ENCODE measurements at places on chromosomes 13 and 19.

DNA sequence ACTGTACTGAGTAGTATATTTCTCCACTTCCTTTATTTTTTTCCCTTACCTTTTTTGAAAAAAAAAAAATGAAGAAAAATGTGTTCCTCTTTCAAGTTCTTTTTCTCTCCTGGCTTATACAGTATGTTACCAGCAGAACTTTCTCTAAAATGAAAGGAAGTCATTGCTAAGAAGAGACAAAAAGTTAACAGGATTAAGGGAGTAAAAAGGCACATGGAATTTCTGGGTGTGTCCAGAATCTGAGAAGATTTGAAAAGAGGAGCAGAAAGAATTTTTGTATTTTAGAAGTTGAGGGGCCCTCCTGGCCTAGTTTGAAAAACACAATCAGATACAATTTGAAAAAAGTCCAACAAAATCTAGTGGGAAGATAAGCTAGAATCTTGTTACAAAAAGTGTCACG, 21.0 kb upstream of the TRIM13 start:
- DNase-seq = no peak

- DNase-seq = no peak
Measured at GRCh38 chr13:30194906-30195305, 112.4 kb downstream of the KATNAL1 start.

DNA sequence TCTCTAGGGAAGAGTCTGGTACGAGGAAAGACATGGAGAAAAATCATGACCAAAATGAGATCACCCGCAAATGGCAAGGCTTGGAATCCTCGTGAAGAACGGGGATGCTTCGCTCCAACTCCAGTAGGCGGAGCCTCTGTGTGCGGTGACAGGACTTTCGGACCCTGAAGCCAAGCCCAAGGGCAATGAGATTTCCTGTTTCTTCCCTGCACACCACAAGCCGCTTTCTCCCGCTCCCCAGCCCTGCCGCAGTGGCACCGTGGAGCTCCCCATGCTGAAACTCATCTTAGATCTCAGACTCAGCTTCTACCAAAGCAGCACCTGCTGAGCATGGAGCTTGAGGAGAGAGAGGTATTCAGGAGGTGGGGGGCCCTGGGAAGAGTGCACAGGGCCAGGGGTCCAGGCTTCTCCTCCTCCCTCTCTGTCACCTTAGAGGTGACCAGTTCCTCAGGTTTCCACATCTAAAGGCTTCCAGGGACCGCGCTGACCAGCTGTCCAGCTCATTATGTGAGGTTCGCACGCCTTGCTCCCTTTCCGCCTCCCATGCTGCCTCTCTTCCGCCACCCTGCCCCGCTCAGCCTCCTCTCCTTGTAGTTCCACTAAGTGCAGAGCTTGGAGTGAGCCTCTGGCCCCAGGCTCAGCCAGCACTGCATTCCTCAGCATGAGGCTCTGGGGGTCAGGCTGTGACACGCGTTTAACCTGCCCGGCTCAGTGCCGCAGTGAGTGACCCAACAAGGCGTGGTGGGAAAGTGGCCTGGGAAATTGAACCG, 153.8 kb upstream of the SOX1 start:
- DNase-seq = no peak

- DNase-seq = peak; percentile 82
Measured at GRCh38 chr19:51980116-51980736, 6.4 kb downstream of the ZNF350 start.

- no peak for DNase-seq
Measured at GRCh38 chr19:11046605-11047354, 42.5 kb upstream of the LDLR start.

GRCh38 chr13:46113596-46113995, 8.8 kb upstream of the CPB2 start:
- DNase-seq = peak; percentile 47

GRCh38 chr19:42386974-42387707, 3.0 kb downstream of the CNFN start:
- peak; percentile 36 for DNase-seq

DNA sequence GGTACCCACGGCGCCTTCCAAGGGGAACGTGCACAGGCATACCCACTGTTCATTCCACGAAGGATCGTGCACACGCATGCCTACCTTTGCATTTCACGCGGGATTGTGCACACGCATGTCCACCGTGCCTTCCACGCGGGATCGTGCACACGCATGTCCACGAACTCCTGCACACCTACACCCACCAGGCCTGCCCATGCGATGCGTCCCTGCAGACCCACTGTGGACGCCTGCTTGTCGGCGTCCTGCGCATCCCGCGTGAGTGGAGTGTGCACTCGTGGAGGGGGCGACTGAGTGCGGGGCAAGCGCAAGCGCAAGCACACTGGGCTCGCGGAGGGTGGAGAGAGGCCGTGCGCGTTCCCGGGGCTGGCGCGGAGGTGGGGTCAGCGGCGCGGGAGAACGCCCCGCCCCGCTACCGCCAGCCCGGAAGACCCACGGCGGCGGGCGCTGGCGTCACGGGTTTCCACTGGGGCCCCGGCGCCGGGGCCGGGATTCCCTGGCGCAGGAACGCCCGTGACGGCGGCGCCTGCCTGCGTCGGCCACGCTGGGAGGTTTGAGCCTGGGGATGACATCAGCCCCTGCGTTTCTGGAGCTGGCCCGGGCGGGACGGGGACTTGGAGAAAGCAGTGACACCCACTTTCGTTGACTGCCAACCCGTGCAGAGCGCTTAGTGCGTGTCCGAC, 18.7 kb downstream of the GADD45B start:
- DNase-seq = peak; percentile 84

DNA sequence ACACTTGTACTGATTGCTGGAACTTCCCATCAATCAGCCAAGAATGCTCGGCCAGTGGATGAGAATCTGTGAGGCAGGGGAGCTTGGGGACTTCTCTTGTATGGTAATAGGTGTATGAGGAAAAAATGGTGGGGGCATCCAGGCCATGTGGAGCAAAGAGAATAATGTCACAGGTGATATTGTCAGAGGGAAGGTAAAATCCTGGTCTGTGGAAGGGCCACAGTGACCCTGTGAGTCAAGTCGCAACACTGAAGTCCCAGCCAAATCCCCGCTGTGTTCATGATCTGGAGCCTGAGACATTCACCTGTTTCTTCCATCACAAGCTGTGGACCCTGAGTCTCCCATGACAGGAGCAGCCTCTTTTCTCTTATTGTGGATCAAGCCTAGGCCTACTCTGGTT, 8.1 kb downstream of the PSG7 start:
- no peak for DNase-seq

DNA sequence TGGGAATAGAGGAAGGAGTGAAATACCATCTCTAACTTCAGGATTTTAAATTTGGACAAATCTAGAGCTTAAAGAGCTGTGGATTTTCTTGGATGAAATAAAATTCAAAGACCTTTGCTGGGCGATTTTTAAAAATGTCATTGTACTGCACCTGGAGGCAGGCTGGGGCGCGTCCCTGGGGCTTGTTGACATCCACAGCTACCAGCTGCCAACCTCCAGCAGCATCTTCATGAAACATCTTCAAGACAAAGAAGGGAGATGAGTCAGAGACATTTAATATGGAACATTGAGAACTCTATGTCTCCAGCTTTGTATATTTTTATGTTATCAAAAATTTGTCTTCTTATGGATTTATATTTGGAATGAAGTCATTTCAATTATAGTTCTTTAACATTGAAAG, 132.5 kb downstream of the NALCN start:
- DNase-seq = no peak

GRCh38 chr13:46855664-46856063, 41.2 kb downstream of the HTR2A start:
- DNase-seq = no peak

DNA sequence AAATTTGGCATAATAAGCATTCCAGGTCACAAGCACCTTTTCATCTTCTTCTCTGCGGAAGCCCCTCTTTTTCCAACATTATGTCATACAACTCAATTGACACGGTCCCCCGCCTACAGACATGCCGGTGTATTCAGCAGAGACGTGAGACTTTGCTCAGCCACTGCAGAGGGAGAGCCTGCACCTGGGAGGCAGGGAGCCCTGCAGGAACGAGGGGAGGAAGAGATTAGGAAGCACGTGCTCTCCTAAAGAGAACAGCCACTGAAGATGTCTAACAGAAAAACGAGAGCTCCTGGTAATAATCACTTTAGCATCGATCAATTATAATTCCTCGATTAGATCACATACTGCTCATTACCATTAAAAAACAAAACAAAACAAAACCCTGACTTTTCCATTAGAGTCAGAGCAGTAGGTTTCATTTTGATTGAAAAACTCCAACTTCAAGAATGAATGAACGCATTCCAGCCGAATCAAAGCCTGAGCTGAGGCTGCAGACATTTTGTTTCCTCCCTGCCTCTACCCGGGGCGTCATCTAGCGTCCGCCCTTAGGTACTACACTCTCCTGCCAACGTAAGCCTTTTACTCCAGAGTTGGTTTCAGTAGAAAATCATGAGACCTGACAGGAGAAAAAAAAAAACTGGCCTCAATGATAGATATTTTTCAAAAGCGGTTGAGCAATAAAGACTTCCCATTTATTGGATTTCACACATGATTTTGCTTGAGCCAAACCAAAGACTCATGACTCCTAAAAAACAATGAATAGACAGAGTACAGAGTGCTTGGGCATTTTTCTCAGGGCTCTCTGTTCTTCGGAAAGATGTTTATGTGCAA, 194.5 kb downstream of the KATNAL1 start:
- DNase-seq = peak; percentile 89

DNA sequence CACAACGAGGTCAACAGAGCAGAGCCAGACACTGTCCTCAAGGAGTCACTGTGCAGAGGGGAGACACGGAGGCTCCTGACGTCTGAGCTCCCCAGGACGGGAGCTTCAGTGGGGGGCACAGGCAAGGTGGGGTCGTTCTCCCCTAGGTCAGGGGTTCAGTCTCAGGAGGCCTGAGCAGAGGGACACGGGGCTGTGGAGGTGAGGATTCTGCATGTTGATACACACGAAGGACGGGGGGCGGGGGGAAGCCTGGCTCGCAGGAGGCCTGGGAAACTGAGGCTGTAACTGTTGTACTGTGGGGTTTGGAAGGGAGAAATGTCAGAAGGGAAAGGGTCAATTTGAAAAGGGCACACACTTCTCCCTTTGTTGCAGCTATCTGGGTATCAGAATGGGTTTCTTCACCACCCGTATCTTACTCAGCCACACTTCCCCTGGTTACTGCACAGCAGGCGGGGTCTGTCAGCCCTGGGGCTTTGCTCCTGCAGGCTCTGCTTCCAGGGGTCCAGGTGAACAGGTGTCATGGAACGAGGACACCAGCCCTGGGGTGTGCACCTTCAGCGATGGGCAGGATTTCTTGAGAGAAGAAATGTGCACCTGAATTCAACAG, 748 bp upstream of the SIGLEC8 start:
- DNase-seq = no peak

- no peak for DNase-seq
Measured at GRCh38 chr13:80171096-80171495, 169.8 kb downstream of the SPRY2 start.

- no peak for DNase-seq
Measured at GRCh38 chr19:5664515-5664914, 15.8 kb downstream of the MICOS13 start.

DNA sequence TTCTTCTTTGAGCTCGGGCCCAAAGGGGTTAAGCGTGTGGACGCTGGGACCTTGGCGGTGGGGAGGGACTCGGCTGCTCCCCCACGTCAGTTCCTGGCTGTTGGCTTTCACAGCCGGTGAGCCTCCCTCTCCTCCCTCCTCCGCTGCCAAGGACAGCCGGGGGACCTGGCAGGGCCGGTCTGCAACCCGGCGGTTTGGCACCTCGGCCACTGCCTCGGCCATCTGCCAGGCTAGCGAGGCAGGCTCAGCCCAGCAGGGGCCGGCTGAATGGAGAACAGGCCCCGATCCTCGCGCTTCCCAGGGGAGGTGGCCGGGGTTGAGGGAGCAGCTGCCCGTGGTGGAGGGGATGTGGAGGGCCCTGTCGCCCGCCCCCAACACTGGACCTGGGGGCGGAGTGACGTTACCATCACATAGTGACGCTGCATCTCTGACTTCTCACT, 5.0 kb downstream of the TLE5 start:
- DNase-seq = peak; percentile 29

DNA sequence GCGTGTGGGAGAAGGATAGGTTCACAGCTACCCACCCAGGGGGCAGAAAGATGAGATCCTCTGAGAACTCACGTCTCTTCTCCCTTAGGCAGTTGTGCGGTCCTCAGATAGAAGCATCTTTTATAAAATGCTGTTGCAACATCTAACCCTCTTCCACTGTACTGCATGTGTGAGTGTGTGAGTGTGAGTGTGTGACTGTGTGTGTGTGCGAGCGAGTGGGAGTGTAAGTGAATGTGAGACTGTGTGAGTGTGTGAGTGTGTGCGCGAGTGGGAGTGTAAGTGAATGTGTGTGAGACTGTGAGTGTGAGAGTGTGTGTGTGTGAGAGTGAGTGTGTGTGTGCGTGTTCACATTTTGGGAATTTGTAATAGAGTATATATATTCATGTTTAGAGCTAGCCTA, 55.6 kb upstream of the F7 start:
- no peak for DNase-seq

DNA sequence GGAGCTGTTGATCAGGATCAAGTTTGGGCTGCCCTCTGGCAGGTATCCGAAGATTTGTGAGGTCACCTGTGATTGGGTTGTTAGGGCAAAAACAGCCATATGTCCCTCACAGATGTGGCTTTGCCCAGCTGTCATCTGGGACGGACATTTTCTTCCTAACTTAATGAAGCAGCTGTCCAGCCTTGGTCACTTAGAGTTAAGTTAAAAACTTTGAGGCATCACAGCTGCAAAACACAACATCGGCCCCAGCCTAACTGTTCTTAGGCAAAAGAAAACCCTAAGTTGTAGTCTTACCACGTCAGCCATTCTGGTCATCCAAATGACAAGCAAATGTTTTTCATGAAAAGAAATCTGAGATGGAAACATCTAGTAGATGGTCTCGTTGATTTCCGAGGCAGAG, 318.4 kb downstream of the DCLK1 start:
- no peak for DNase-seq

DNA sequence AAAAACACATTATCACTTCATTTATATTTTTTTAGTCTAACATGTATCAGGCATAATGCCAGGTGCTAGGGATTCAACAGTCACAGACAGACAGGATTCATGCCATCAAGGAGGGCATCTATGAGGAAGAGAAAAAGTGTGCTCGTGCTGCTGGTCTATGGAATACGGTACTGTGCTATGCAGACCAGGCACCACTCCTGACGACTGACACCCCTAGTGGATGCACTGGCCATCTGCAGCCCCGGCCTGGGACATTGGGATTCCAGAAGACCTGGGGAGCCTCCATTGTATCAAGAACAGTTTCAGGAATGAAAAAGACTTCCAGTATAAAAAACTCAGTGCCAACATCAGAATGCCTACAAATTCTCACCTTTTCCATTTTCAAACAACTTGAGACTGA, 94.0 kb downstream of the KLF12 start:
- DNase-seq = peak; percentile 31

DNA sequence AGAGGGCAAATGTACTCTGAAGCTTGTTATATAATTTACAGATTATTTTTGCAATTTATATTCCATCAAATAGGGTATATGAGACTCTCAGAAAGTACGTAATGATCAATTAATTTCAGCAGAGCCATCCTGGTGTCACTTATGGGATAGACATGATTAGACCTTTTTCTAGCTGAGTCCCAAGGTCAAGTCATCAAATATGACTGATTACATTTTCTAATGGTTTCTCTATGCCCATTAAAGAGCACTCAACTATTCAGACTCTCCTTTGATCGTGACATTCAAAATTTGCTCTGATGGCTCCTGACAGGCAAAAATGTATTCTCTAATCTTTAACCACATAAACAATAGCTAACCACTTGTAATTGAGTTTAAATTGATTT, 469.2 kb downstream of the COG6 start:
- DNase-seq = no peak

GRCh38 chr13:74132152-74132775, 1.9 kb downstream of the KLF12 start:
- peak; percentile 71 for DNase-seq

GRCh38 chr19:8680676-8681344, 17.8 kb downstream of the ACTL9 start:
- DNase-seq = no peak

- no peak for DNase-seq
Measured at GRCh38 chr13:59643364-59643841, 520.3 kb downstream of the DIAPH3 start.
